ENCODE measurements at places on chromosomes 12 and 14.

DNA sequence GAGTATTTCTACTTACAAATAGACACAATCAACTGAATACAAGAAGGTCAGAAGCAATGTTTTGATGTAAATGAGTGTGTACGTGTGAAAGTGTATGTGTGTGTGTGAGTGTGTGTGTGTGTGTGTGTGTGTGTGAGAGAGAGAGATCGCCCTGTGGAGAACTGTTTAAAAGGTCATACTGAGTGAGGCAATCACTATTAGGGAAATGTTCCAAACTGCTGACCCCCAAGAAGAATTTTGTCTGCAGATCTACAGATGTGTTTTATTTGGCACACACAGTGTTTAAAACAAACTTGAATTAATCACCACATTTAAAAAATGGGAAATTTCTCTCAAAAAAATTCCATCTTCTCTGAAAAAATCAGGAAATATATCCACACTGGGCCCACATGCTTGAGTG lies 1069.1 kb downstream of the SLC6A15 start:
- no peak for DNase-seq

DNA sequence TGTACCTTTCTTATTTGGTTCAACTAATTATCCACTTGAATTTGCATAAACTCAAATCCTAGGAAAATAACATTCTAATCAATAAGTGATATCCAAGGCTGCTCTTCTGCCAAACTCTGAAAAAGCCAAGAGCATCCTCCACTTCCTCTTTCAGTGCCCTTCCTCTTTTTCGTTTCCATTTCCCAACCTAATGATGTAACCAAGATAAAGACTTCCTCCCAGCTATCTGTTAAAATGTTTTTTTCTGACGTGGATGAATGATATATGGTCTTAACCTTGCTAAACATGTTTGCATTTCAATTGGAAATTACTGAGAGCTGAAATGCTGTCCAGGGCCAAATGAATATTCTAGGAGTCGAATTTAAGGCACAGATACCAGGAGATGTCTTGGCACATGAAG lies 459.5 kb upstream of the PDE3A start:
- DNase-seq: no peak

GRCh38 chr14:34129927-34130552 lies 179.2 kb upstream of the EGLN3 start:
- DNase-seq: no peak

- no peak for DNase-seq
These were observed 3.0 kb downstream of the ENDOU start for GRCh38 chr12:47722136-47722834.

- DNase-seq: no peak
These were observed 682 bp downstream of the CREBL2 start for GRCh38 chr12:12612358-12612757.
